ENCODE measurements at places on chromosomes 2 and 18.

DNA sequence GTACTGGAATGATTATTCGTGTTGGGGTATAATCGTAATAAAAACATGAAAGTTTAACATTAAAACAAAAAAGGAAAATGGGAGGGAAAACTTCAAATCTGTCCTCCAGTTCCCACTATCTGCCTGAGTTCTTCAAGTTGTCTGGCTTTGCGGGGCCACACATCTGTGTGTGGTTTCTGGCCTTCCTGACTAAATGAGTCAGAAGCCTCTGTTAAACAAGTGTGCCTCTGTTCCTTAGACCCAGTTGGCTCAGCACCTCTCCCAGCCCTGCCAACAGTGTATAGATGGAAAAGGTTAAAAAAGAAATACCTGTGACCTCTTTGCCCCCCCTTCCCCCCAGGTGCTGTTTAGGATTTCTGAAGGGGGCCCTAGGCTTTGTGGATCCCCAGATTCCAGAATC lies 30.2 kb downstream of the XDH start:
- DNase-seq, result no peak

DNA sequence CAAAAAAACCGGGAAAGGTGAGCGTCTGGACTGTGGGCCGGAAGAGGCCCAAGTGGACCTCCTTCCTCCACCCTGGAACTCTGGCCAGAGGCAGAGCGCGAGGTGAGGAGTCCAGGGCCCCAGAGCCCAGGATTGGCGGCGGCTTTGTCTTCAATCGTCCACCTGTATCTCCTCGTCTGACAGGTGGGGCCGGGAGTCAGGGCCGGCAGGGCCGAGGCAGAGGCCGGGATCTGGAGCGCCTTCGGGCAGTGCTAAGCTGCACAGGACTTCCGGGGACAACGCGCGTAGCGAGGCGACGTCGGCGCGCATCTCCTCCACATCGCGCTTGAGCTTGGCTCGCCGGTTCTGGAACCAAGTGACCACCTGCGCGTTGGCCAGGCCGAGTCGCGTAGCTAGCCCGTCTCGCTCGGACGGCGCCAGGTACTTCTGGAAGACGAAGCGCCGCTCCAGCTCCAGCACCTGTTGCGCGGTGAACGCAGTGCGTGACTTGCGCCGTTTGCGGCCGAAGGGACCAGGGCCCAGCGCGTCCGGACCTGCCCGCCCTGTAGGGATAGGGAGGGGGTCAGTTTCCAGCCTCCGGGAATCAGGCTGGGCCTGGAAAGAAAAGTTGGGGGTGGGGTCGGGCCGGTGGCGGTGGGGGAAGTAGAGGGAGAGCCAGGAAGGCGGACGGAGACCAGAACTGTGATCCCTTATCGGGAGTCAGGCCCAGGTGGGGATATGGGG lies 1.5 kb downstream of the LBX2 start:
- no peak for DNase-seq

DNA sequence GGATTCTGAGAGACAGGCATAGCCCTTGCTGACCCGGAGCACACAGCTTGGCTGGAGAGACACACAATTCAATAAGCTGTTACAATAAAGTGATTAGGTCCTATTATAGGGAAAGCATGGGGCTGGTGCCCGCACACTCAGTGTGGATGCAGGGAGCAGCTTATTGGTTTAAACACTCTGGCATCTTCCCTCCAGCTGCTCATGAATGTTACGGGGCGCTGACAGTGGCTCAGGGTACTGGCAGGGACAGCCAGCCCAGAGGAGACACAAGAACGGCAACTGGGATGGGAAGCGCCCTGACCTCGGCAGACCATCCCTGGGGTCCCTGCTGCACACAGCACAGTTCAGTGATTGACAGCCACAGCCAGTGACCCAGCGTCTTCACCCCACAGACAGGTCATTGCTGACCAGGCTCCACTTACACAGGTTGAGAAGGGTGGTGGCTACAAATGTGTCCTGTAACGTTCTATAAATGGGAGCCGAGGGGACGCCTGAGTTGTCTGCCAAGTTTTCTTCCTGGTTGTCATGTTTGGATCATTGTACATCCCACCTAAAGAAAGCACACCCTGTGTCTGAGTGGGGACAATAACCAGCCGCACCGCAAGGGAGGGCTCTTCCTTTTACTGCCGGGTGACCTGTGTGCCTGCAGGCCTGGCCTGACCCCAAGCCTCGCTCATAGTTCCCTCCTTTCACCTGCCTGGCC lies 60.3 kb downstream of the SH3BP4 start:
- DNase-seq, result no peak

- DNase-seq, result no peak
These were observed 3.1 kb upstream of the SEH1L start for GRCh38 chr18:12944709-12945108.

GRCh38 chr18:13003466-13003896 lies 12.3 kb downstream of the CEP192 start:
- no peak for DNase-seq

GRCh38 chr2:120852200-120852815 lies 116.6 kb downstream of the GLI2 start:
- no peak for DNase-seq

DNA sequence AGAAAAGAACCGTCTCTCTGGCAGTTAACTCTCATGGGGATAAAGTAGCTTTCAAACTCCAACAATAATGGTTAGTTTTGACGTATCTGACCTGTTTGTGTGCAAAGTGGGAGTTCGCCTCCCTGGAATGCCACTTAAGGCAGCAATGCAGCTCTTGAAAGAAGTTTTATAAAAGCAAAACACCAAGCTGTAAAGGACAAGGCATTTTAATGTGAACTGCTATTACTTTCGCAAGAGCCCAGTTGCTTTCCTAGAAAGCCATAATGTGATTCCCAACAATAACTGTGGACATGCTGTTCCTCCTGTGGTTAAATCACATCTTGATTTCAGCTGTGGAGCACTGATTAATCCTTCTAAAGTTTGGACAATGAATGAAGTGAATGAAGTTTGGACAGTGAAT lies 303.7 kb downstream of the PTPRM start:
- DNase-seq, result no peak

DNA sequence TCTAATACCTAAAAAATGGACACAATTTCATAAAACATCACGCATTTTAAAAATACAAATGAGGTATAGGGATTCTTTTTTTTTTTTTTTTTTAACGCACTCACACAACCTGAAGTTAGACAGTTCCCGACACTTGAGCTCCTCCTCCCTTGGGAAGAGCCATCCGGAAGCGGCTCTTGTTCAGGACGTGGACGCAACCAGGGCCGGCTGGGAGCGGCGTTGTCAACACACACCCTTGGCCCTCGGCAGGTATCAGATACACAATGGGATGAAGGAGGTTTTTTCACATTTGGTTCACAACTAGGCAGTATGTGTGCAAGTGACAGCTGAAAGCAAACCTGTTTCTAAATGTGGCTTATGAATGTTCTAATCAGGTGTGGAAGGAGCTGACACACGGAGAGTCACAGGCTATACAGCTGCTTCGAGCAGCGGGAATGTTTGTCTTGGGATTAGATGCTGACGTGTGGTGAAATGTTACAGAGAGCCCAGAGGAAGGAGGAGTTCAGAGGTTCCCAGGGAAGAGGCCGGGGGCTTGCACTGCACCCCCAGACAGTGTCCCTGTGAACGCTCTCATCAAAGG lies 111.1 kb downstream of the PXDN start:
- no peak for DNase-seq

DNA sequence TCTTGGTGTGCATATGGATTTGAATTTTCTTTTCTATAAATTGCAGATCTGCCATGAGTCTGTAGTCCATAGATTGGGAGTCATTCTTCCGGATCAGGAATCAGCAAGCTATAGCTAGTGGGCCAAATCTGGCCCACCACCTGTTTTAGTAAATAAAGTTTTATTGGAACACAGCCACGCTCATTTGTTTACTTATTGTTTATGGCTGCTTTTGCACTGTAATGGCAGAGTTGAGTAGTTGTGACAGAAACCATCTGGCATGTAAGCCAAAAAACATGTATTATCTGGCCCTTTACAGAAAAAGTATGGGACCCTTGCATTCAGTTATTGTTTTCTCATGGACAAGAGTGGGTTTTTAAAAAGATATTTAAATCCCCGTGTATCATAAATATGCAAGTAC lies 191.2 kb downstream of the LRRTM1 start:
- DNase-seq, result no peak

- no peak for DNase-seq
These were observed 324.8 kb downstream of the ALK start for GRCh38 chr2:29596584-29596983.

DNA sequence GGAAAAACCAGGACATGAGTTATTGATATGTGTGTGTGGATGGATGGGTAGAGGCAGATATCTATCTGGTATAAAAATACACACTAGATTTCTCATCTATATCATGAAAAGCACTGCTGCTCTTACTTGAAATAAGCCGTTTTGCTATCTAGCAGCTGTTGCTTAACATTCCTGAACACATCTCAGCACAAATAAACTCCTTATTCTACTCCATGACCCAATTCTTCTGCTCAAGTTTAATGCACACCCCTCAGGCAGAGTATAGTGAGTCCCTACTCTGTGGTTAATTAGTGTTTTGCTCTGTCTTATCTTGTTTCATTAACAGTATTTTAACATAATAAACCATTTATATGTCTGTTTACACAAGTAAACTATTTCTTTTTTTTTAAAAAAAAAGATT lies 134.2 kb downstream of the CBLN2 start:
- no peak for DNase-seq

DNA sequence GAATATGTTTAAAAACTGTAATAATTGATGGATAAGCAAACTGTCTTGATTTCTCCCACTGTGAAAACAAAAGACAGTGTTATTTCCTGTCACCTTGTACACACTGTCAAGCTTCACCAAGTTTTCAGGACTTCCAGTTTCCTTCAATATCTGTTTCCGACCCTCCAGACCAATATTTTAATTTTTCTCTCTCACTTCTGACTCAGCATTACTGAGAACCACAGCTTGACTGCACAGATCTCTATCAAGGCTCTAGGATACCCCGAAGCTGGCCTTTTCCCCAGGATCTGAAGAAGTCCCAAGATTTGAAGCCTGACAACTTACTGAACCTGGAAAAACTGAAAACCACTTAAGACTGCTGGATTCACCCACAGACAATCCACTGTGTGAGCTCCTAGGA lies 13.2 kb upstream of the SULT1C3 start:
- DNase-seq, result no peak

- no peak for DNase-seq
These were observed 117.9 kb upstream of the ZBTB14 start for GRCh38 chr18:5413447-5413846.

- peak; percentile 24 for DNase-seq
These were observed 61.3 kb upstream of the ITSN2 start for GRCh38 chr2:24421668-24422067.

DNA sequence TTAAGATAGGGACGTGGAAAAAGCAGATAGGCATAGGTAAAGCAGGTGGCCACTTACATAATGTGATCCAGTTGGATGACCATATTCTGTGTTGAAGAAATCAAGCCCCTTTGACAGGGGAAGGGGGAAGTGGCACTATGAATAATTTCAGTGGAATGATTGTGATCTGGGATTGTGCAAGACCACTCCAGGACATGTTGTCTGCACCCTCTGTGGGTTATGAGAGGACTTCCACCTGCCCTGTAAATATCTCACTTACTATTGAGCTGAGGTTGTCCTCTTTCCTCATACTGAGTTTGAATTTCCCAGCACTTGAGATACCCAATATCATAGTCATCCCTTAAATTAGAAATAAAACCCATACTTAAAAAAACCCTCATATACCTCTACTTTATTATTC lies 220.7 kb downstream of the IRS1 start:
- DNase-seq, result no peak

Data from naive thymus-derived CD8-positive, alpha-beta T cell (primary cell).